ENCODE measurements at places on chromosomes 13 and 19. TPM values are rescaled to one million over a fixed set of nuclear protein-coding genes. Genes with fewer than 3 reads are reported as not detected.

Gene CEACAM3
- total RNA-seq, result not detected

Gene CGB3
- not detected for total RNA-seq

Gene ZSCAN1
- not detected for total RNA-seq

Gene MYO1F
- total RNA-seq, result 0.17 TPM

Gene SULT2A1
- not detected for total RNA-seq

Gene IL12RB1
- 0.33 TPM for total RNA-seq

Gene APLP1
- total RNA-seq, result 11.7 TPM

Gene FUT1
- under 0.01 TPM for total RNA-seq

Gene LILRB3
- total RNA-seq, result not detected

Gene CGB8
- total RNA-seq, result not detected

Gene ICAM5
- 2.6 TPM for total RNA-seq

Gene TJP3
- total RNA-seq, result not detected

Gene FXYD7
- not detected for total RNA-seq

Gene ATP8B3
- total RNA-seq, result 2.8 TPM

Gene PODNL1
- 2.5 TPM for total RNA-seq

Gene ZNF442
- 3.5 TPM for total RNA-seq

Gene PSG6
- 1.0 TPM for total RNA-seq

Gene RFPL4A
- not detected for total RNA-seq

Gene HRC
- total RNA-seq, result not detected

Gene SYDE1
- total RNA-seq, result 30.4 TPM

Gene FCER2
- not detected for total RNA-seq

Gene ZNF415
- 4.8 TPM for total RNA-seq

Gene PPFIA3
- total RNA-seq, result 1.5 TPM

Gene RGL3
- total RNA-seq, result 5.3 TPM

Gene NCCRP1
- under 0.01 TPM for total RNA-seq

Gene GNA15
- under 0.01 TPM for total RNA-seq

Gene NLRP11
- total RNA-seq, result not detected

Gene ZNF582
- total RNA-seq, result 2.6 TPM

Gene OR10H1
- total RNA-seq, result not detected

Gene LGALS7
- total RNA-seq, result not detected

Gene PRRG2
- 1.2 TPM for total RNA-seq

Gene GGN
- 0.29 TPM for total RNA-seq

Gene DACT3
- 15.5 TPM for total RNA-seq

Gene RCBTB1
- 39.7 TPM for total RNA-seq

Gene RBM26
- 29.1 TPM for total RNA-seq

Gene NKPD1
- total RNA-seq, result under 0.01 TPM

Gene CYP4F3
- not detected for total RNA-seq

Gene ATP4B
- total RNA-seq, result not detected

Gene TGFBR3L
- 0.58 TPM for total RNA-seq

Gene ZNF90
- 3.5 TPM for total RNA-seq

Gene PPP1R13L
- total RNA-seq, result 2.2 TPM

Gene IGSF23
- total RNA-seq, result 0.17 TPM
